ENCODE measurements at places on chromosomes 1 and 21.
A peak's percentile ranks its signal among the peaks of the same experiment; 100 is the strongest.

- DNase-seq: no peak
Measured at GRCh38 chr1:96087719-96088118, 633.9 kb upstream of the PTBP2 start.

DNA sequence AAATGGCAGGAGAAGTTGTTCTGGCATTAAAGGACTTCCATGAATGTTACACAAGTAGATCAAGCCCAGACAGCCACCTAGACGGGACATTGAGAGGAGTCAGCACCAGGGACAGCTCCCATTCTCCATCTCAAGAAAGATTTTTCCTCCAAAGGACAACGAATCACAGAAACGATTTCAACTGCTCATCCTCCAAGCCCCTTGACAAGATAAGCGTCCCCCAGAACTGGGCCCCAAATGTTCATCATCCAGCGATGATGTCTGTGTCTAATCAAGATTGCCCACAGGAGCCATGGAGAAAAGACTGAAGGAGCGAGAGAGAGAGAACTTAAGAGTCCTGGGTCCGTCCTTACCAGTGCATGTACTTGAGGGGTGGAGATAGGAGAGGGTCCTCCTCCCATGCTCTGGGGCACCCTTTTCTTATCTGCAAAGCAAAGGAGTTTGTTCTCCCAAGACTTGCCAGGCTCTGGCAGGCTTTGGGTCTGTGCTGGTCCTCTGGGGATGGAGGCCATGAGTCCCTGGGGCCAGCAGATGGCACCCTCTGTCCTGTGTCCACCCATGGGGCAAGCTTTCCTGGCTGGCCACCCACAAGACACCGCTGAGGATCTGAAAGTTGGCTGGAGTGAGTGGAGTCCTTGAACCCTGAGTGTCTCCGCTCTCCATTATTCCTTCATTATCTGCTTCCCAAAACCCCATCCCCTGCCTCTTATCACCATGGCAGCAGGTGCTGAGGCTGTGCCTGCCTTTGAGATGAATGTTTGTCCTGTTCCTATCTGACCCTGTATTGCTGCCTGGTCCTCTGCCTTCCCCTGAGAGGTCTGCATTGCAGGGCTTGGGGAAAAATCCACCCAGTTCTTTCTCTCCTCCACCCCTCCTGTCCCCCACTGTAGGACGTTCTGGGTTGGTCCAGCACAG, 164.6 kb downstream of the ACTL8 start:
- no peak for DNase-seq

DNA sequence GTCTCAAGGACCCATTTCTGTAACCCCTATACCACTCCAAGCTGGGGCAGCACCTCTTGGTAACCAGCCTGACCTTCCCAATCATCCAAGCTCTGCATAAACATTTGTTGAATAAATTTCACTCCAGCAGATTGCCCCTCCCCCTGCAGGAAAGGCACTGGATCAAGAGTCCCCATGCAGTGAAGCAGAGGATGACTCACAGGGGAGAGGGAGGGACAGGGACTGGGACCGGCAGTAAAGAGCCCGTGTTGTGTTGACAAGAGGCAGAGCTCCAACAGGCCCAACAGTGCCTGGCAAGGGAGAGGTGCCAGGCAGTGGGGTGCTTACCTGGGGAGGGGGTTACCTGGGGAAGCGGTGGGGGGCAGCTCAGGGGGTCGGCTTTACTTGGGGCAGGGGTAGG, 32.3 kb downstream of the SLC9A1 start:
- DNase-seq: no peak

- DNase-seq: no peak
Measured at GRCh38 chr1:105964879-105965278, 1091.6 kb upstream of the PRMT6 start.

DNA sequence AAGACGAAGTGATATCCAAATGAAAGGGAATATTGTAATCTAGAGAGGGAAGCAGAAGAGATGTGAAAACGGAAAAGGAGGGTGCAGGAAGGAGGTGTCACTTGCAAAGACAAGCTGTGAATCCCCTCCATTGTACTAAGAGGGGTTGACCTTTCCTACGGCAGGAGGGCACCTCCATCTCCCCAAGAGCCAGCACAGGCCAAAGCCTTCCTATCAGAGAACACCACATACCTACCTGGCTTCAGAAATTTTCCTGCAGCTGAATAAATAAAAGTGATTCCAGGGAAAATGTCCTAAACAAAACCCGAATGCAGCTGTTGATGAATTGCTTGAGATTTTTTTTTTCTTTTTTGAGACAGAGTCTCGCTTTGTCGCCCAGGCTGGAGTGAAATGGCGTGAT, 14.3 kb downstream of the KANK4 start:
- DNase-seq: no peak

GRCh38 chr1:216535059-216535458, 111.8 kb upstream of the USH2A start:
- no peak for DNase-seq

- DNase-seq: no peak
Measured at GRCh38 chr1:78972723-78973122, 33.8 kb downstream of the ADGRL4 start.

DNA sequence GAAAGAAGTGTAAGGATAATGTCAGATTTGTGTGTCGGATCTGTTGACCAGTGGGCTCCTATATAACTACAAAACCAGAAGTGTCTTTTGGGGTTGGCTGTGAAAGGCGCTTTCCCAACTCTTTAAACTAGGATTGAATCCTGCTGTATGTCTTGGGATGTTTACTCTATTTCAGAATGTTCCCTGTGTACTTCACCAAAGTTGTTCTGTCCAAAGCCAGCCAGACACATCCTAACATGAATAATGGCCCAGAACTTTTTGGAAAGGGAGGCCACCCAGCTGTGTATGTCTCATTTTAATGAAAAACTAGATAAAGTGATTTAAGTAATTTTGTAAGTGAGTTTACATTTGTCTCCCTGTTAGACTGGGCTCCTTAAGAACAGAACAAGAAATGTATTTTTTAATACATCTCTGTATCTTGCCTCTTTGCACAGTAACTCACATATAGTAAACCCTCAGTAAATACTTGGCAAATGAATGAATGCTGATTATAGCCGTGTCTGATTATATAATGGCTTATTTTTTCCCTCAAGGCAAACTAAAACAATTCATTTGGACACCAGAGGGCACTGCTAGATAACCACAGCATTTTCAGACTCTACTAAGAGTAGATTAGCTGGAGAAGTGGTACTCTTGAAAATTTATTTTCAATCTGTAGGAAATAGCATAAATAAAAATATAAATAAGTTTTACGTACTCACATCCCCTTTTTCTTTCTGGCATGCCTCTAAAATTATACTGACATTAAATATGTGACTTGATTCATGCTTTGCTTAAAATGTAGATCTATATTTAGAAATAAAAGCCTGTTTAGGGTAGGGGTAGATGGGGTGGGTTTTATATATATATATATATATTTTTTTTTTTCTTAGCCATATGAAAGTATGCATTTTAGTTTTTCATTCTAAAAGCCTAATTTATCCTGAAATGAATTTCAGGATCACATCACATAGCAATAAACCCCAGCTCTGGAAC, 23.8 kb downstream of the TSEN15 start:
- no peak for DNase-seq

GRCh38 chr1:156958247-156958714, 37.8 kb downstream of the LRRC71 start:
- DNase-seq: no peak

GRCh38 chr1:239458144-239458500, 71.8 kb downstream of the CHRM3 start:
- DNase-seq: no peak

DNA sequence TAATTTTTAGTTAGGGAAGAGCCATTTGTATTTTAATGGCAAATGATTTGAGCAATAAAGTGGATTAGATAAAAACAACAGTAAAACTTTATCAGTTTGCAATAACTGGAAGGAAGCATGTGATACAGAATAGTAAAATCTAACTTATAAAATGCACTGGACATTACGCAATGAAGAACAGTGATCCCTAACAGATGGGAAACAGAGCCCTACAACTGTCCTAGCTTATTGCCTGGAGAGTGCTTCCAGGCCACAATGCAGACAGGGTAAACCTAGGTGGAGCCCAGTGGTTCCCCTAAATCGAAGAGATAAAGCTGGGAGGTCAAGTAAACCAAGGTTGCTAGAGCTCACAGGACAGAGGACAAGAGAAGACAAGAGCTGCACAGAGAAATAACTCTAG, 7.0 kb downstream of the OMA1 start:
- no peak for DNase-seq

- DNase-seq: no peak
Measured at GRCh38 chr1:209999005-209999404, 61.0 kb downstream of the SYT14 start.

GRCh38 chr1:97980530-97980929, 59.7 kb upstream of the DPYD start:
- DNase-seq: no peak

DNA sequence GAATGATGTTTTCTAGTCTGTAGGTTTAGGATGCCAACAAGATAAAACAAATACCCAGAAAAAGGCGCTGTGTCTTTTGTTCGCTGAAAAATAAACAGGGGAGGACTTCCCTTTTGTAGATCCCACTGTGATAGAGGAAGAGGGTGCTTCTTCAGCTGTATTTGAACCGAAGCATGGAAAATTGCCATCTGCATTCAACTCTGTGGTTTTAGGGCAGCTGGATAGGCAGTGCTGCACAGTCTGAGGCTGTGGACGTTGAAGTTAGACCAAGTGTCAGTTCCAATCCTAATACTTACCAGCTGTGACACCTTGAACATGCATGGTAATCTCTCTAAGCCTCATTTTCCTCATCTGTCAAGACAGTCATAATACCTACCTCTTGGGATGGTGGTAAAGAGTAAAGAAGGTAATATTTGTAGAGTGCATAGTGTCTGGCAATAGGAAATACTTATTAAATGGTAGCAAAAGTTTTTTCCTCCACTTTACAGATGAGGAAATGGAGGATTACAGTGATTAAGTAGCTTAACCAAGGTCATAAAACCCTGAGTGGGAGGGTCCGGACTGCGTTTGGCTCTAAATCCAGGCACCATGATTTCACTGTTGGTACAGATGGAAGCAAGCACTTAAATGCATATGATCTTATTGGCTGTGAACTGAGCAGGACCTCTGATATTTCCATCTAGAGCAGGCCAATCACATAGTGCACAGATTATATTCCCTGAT, 48.5 kb downstream of the UTP25 start:
- DNase-seq: no peak

DNA sequence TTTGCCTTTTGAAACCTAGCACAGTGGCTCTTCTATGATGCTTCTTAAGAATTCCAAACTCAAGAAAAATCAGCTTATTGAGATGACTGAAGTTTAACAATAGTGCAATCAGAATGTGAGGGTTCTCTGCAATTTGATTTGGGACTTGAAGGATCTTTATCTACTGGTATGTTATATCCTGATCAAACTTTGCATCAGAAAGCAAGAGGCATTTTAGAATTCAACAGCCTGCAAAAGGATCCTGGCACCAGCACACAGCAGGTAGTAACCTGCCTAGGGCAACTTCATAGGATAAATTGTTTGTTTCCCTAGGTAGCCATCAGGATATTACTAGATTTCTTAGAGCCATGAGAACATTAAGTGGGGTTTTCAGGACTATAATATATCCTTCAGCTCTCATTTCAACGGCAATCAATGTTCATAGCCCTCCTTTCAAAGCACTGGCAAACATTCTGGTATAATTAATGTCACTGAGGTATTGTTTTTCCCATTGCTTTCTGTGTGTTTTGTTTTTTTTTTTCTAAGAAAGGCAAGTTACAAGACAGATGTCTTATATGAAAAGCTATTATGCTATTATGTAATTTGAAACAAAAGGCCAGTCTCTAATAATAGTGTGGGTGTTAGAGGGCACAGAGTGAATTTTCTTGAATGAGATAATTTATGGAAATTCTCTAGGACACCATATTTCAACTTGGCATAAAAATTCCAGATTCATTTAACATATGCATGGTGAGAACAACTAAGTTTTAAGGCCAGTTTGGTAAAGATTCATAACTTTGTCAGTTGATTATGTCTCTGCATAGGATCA, 34.5 kb downstream of the NTNG1 start:
- no peak for DNase-seq

DNA sequence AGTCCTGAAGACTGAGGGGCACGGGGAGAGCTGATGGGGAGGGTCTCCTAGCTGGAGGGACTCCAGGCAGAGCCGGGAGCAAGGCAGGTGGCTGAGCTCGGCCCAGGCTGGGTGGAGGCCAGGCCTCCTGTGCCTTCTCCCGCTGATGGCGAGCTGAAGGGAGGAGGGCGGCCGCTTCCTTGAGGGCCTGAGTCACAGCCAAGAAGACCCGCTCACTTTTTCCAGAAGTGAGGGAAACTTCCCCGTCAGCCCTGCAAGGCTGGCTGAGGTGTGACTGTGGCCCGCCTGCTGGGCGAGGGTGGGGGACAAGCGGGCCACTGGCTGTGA, 1.7 kb upstream of the VWA1 start:
- peak; percentile 40 for DNase-seq

DNA sequence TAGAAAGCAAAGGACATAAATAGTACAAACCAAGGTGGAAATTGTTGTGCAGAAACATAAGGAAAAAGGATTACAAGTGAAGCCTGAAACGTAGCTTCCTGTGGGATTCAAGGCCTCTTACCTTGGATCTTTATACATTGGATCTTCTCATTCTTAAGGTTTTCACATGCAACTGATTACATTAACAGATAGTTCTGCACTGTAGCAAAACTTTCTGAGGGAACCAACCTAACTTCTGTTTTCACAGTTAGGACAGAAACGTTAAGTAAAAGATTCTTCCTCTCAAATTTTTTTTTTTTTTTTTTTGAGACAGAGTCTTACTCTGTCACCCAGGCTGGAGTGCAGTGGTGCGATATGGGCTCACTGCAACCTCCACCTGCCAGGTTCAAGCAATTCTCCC, 7.8 kb upstream of the TM2D1 start:
- no peak for DNase-seq

GRCh38 chr1:206812471-206812870, 40.2 kb upstream of the IL10 start:
- DNase-seq: no peak

DNA sequence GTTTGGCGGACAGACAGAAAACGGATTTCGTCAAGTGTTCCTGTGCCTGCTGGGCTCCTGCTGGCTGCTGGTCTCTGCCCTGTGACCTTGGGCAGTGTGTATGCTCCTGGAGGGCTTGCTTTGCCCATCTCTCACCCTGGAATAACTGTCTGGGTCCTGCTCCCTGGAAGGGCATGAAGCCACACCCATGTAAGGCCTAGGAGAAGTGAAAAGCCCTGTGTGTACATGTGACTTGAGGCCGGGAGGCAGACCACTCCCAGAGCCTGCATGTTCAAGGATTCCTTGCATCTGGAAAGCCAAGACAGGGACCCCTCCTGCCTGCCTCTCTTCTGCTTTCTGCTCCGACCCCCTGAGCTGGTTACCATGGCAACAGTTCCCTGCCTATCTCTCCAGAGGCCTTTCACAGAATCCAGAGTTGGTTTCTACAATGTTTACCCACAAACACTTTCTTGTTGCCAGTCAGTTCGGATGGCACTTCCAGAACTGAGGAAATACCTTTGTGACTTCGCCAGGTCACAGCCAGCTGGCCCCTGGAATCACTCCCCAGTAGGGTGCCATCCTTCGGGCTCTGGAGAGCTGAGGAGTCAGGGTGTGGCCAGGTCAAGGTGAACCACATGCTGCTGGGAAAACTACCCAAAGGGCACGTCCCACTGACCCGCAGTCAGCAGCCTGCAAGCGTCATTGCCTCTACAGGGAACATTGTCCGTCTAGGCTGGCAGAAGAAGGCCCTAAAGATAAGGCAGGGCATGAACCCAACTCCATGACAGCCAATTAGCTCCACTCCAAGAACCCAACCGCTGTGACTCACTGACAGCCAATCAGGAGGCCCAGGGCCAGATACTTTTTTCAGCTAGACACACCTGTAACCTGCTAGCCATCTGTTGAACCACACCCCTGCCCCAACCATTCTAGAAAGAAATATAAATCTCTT, 14.7 kb upstream of the GPR37L1 start:
- DNase-seq: no peak

All from stimulated activated CD4-positive, alpha-beta T cell treated with anti-CD3 and anti-CD28 coated beads, Interleukin-1b, Interleukin-23, amount 100 ng/mL, for 4 hours (primary cell).